ENCODE measurements at places on chromosomes 1 and 21.

DNA sequence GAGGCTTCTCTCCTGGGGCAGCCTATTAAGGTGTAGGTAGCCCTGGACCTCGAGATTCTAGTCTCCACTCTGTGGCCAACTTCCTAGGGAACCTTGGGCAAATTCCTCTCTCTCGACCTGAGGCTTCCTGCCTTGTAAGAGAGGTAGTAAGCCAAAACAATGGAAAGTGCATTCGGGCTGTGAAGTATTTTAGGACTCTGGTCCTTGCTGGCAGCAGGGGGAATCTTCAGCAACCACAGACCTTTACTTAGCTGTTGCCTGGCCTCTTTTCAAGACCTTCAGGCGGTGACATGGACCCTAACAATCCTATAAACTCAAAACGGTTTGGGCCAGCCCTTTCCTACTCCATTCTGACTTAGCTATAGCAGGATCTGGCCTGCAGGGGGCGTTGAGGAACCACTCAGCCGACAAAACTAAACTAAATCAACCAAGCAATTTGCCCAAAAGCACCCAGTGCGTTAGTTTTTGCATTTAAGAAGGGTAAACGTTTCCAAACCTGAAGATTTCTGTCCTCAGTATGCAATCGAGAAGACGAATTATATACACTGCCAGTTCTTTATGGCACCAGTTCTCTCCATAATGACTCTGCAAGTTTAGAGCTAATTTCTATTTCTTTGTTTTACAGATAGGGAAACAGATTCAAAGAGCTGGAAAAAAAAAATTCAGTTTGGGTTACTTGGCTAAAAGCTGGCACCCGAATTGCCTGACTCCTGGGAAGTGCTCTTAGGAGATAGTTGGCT lies 10.9 kb upstream of the SESN2 start:
- DNase-seq: peak; percentile 84

GRCh38 chr1:205616563-205617293 lies 15.1 kb downstream of the ELK4 start:
- DNase-seq: no peak

DNA sequence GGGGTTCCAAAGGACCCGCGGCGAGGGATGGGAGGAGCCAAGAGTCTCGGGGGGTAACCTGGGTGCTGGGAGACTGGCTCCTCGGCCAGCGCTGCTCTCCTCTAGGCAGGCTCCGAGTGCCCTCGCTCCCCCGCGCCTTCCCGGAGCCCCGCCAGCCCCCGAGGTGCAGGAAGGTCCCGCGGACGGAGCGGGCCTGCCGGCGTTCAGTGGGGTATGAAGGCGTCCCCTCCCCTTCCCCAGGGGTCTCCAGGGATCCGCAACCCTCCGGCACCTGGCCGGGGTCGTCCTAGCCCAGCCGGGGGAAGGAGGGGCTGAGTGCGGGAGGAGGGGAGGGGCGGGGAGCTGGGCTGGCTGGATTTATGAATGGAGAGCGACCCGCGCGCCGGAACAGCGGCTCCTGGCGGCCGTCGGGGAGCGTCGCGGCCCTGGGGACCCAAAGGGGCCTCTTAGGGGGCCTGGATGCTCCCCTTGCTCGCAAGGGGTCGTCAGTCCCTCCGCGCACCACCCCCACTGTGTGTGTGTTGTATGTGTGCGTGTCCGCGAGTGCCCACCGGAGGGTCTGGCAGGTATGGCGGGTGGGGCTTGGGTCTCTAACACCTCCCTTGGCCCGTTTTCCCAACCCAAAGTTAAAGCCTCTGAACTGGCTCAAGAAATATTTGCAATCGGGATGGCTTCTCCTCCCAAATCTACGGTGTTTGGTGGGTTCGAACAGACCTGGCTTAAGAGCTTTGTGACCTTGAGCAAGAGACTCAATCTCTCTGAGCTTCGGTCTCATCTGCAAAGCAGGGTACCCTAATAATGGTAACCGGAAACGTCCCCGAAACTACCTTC lies 642 bp downstream of the HCRTR1 start:
- no peak for DNase-seq

- no peak for DNase-seq
Observed at GRCh38 chr1:200154069-200154767, 126.7 kb downstream of the NR5A2 start.

- DNase-seq: no peak
Observed at GRCh38 chr1:240417317-240417716, 194.6 kb downstream of the GREM2 start.

GRCh38 chr1:211564084-211564483 lies 14.9 kb downstream of the SLC30A1 start:
- no peak for DNase-seq

DNA sequence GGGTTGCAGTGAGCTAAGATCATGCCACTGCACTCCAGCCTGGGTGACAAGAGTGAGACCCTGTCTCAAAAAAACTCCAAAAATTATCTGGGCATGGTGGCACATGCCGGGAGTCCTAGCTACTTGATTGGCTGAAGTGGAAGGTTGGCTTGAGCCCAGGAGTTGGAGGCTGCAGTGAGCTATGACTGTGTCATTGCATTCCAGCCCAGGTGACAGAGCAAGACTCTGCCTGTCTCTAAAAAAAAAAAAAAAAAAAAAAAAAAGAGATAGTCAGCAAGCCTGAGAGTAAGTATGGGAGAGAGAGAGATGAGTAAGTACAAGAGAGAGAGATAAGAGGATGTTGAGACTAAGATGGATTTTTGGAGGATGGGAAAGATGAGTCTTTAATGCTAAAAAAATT lies 180.8 kb upstream of the CACYBP start:
- no peak for DNase-seq

DNA sequence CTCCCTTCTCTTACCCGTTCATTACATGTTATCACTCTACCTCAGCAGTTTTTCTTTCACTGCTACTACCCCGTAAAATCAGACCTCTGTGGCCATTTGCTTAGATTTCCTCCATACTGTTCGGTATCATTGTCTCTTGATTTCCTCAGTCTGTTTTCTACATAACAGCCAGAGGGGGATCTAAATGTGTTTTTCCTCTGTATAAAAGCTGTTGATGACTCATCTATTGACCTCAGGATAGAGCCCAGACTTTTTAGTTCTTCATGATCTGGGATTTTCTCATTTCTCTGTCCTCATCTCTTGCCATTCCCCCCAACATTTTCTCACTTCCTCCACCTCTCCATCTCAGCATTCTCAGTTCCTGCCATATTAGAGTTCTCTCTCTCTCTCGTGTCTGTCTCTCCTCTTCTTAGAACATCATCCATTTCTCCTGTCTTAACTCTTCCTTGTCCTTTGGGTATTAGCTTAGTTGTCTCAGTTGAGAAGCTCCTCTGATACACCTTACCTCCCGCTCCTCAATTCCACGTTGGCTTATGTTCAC lies 10.5 kb downstream of the OTUD3 start:
- no peak for DNase-seq

- DNase-seq: no peak
Observed at GRCh38 chr21:30958741-30959140, 77.4 kb upstream of the KRTAP11-1 start.

DNA sequence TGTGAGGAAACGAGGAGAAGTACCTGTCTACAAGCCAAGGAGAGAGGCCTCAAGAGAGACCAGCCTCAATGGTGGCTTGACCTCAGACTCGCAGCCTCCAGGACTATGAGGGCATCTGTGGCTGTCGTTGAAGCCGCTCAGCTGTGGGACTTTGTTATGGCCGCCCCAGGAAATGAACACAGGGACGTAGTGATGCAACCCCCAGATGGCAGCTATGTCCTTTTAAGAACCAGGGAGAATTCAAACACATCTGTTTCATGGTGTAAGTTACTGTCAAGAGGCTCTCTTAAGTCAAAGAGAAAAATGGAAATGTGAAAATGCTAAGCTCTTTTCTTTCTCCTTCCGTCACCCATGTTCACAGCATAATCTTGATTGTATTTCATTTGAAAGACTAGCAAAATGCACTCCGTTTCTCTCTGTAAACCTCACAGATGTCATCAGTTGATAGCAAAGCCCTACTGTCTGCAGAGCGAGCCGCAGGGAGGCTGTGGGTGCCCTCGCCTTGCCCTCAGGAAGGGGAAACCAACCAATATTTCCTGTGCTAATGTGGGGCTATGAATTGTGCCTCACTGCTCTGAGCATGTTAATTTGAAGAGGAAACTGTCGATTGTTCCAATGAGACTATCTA lies 21.3 kb downstream of the UBASH3A start:
- DNase-seq: no peak

DNA sequence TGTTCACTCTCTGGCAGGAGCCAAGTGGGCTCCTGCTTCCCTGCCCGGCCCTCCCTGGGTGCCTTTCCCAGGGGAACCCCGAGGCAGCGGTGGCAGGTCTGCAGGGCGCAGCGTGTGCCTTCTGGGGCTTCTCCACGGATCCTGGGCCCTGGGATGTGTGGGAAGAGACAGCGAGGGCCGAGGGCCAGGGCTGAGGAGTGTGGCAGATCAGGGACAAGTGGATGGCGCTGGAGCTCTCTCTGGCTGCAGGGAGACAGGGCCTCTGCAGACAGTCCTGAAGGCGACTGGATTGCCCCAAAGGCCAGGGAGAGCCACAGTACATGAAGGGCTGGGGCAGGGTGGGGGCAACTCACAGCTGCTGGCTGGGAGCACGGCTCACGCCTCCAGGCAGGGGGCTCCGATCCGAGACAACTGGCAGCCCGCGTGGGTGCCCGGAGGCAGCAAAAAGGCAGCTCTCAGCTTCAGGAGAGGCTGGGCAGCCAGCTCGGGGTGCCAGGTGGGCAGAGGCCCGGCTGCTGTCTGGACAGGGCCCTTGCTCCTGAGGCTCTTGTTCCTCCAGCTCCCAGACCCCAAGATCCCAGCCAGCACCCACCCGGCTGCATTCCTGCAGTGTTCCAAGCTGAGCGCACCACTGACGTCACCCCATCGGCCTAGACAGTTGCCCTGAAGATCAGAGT lies 16.0 kb downstream of the MORN1 start:
- DNase-seq: no peak

DNA sequence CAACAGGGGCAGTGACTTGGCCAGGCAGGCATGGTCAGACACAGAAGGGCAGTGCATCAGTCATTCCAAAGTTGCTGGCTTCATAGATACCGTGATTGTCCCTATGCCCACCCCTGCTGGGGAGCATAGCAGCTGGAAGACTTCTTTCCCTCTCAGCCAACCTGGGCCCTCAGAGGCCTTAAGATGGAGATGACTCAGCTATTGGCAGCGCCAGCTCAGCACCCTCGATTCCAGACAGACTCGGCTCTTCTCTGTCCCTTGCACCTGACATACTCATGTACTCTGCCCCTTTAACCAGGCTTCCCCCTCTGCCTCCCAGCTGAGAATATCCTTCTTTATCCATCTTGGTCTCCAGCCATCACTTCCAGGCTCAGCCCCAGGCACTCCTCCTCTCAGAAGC lies 16.8 kb downstream of the SLAMF8 start:
- DNase-seq: no peak

DNA sequence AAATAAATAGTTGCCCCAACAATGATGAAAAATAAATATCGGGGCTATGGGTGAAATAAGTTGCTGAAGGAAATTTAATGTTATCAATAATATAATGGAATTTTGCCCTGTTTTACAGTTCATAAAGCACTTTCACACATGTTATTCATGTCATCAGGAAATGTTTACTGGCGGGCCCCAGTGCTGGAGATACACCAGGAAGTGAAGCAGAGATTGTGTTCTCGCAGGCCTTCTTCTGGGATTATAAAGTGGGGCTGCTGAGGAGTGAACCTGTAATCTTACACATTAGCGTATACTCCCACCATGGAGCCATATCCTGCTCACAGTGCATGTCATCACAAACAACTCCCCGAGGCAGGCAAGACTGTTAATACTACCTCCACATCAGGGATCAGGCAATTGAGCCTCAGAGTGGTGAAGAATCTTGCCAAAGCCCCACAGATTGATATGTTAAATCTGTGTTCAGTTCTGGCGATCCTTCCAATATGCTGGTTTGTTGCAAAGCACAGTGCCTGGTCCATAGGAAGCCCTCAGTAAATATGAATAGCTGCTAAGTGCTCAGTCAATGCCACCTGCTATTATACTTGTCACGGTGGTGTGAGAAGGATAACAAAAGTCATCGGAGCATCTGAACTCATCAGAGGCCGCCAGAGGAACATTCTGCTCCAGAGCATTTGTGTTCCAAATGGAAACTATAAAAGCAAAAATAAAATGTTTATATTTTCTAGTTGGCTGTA lies 104.4 kb upstream of the UBE2U start:
- DNase-seq: no peak

DNA sequence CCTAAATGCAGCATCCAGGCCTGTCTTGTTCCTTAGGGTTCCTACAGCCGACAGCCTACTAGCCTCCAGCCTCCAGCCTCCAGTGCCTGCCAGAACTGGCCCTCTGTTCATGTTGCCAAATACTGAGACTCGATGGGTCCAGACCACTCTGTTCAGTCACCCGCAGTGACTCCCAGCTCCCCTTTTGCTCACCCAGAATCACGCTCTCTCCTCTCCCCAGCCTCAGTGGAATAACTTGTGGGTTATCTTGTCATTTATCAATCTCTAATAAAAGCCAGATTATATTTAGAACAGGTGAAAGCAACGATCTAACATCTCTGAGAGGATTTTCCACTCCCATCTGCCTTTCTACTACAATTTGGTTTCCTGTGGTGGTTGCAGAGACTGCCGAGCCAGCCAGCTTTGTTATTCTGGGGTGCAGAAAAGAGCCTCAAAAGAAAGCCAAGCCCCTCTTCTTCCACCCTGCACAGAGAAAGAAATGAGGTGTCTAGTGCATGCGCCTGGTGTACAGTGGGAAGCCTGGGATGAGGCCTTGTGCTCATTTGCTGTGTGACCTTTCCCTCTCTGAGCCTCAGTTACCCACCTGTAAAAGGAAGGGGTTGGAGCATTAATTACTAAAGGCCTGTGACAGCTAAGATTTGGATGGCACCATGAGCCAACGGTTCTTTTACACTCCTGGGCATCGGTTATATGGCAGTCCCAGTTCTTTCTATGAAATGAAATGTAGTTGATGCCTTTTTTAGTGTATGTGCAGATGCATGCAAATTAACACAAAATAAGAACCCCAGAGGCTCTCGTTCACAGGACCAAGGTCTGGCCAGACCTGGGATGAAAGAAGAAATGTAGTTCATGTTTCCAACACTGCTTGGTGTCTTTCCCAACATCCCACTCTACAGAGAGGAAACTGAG lies 42.9 kb upstream of the ID3 start:
- DNase-seq: no peak

DNA sequence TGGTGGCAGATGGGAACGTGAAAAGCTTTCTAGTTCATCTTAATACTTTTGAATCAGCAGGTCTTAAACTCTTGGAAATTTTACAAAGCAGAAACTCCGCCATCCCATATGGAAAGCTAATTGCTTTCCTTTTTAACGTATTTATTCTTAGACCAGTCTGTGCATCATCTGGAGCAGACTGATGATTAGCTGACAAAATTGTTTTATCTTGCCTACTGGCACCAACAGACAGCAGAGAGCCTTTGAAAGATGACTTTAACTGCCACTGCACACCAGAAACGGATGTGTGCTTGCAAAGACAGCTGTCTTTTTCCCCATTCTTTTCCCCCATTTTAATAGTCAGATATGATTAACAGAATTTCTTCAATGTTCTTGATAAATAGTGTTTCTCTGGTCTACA lies 97.0 kb downstream of the PLD5 start:
- no peak for DNase-seq

DNA sequence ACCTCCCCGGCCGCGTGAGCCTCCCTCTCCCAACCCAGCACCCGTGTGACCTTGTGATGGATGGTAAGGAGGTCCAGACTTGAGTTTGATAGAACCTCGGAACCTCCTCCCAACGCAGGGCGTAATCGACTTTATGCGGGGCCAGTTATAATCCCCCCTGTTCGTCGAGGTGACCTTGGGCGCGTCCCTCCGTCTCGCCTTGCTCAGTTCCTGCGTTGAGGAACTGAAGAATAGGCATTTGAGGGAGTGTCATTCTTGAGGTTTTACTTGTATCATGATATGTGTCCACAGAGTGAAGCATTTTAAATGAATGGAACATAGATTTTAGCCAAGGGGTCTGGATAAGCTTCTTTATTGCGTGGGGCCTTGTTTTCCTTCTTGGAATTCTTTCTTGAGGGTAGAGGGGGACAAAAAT lies 433 bp downstream of the TIMM17A start:
- DNase-seq: no peak
